NK-92 treated with Interleukin-12 subunit alpha and Interleukin-12 subunit beta, amount 100 ng/mL, for 24 hours (cell line): ENCODE measurements at places on chromosomes 2 and 18.

- DNase-seq: no peak
Measured at GRCh38 chr2:74191596-74192380, 6.6 kb upstream of the MTHFD2 start.

DNA sequence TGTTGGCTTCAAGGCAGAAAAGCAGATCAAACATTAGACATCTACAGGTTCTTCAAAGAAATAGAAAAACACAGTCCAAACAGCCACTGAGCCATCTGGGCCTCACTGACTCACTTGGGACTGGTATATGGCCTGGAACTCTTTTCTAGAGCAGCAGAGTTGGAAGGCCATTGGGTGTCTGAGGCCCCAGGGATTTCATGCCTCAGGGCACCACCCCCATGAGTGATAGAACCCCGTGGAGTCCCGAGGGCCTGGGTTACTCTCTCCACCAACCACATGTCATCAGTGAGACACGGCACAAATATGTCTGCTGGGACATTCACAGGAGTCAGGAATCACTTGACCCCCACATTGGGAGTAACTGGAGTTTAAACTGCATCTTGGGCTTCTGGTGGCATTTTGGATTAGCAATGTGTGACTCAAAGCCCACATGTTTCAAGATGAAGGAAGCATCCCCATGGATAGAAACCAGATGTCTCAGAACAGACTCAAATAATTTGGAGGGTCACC is 44.0 kb downstream of the CAPN13 start:
- no peak for DNase-seq

GRCh38 chr2:129923265-129924091 is 56.0 kb upstream of the RAB6C start:
- DNase-seq: no peak

DNA sequence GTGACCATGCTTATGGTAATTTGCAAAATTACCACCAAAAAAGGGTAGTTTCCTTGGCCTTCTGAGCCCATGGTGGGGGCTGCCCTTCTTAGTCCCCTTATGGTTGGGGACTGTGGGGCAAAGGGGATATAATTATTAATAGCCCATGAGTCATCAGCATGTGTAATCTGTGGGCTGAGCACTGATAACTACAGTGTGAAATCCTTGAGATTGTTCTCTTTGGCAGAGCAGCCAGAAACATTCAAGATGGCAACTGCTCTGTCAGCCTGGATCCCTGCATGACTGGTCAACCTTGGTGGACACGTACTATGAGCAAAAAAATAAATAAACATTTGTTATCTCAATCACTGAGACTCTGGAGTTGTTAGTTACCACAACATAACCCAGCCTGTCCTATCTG is 61.3 kb downstream of the MGAT4A start:
- no peak for DNase-seq

- no peak for DNase-seq
Measured at GRCh38 chr2:66865161-66865560, 430.2 kb downstream of the MEIS1 start.

DNA sequence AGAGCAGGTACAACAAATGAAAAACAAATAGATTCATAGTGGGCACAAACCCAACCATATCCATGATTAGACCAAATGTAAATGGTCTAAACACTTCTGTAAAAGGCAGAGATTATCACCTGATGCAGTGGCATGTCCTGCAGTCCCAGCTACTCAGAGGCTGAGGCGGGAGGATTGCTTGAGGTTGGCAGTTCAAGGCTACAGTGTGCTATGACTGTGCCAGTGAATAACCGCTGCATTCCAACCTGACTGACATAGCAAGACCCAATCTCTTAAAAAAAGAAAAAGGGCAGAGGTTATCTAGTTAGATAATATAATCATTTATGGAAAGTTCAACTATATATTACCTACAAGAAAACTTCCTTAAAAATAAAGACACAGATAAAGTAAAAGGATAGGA is 21.3 kb upstream of the SLC3A1 start:
- DNase-seq: no peak

DNA sequence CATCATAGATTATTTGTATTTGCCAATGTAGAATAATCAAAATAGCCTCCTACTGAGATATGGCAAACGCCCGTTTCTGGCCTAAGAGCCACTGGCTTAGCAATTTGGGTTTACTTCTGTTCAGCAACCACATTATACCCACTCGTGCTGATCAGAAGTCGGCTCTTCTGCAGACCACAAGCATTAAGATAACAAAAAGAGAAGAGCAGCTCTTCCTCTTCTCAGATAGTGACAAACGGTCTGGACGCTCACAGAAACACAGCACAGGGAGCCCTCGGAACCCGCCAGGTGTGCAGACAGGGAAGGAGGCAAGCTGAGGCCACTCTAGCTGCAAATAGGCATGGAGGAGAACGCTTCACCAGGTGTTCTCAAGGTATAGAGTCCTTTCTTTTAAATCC is 164.0 kb downstream of the HDAC4 start:
- no peak for DNase-seq

DNA sequence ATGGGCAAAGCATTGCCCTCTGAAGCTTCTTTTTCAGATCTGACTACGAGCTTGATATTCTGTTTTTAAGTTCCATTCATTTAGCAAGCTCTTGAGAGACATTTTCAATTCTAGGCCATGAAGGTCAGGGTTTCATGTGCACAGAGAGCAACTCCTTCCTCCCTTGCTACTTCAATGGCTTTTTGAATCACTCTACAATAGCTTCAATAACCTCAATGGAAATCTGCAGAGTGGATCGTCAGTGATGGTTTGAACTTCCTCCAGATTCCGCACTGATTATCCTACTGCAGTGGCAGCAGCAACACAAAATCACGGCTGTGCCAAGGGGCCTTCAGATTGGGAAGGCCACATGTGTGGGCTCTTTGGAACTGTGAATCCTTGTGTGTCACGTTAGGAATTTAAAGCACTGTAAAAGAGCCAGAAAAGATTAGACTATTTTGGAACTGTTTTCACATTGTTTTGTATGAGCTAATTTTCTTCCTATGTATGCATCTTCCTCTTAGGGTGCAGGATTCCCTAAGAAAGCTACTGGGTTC is 88.4 kb upstream of the MGAT4A start:
- no peak for DNase-seq

DNA sequence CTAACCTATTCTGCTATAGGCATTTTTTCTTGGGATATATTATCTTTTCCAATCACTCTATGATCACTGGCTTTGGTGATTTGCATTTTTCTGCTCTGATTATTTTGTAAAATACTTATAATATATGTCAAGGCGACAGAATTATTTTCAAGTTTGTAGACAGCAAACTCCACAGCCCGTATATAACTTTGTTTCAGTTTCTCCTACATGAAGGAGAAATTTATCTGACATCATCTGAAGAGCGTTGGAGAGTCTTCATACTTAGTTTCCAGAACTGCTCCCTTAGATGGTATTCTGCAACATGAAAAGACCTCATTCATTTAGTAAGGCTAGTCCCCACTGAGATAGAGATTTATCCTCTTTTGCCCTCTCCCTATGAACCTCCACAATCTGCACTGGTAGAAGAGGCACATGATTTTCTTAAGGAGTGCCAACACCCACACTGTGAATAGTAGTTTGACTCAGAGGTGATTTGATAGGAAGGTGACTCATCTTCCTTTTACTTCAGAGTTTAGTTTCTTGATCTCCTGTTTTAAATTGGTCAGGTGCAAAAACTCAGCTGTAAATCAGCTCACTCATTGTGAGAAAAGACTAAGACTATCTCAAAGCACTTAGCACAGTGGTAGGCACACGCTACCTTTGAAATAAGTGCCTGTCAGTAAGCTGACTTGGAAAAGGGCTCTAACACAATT is 1848.6 kb upstream of the CELF4 start:
- no peak for DNase-seq

DNA sequence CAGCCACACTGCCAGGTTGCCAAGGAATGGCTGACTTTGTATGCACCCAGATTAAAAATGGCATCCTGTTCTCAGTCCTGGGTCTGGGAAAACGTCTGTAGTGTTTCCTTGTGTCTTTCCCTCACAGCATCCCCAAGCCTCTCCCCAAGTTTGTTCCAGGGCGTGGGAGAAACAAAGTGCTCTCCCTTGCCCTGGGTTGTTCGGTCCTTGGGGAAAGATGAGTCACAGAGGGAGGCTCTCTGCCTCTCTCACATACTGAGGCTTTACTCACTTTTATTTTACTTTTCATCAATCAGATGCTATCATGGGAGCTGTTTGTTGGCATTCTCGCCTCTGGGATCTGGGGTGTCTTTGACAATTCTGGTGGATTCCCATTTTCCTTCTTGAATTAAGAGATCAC is 492.3 kb downstream of the XIRP2 start:
- no peak for DNase-seq

- DNase-seq: no peak
Measured at GRCh38 chr2:23260621-23261020, 124.4 kb upstream of the KLHL29 start.

DNA sequence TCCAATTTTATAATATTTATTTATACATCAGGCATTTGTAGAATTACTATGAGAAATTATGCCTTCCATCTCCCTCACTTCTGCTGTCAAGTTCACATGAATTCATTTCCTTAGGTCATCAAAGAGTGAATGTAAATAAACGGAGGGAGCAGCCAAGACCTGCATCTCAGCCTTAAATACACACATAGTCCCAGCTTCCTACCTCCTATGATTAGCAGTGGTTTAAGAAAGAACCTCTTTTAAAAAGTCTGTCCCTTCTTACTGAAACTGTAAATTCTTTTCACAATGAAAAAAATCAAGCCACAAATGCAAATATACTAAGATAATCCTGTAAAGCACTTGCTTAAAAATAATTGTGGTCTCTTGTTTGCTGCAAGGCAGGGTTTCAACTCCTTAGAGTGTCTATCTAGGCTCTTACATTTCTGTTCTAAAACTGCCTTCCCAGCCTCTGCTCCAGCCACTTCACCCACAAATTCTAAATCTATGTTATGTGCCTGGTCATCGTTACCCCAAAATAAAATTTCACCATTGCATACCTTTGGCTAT is 532.7 kb upstream of the FSHR start:
- DNase-seq: no peak
